ENCODE measurements at places on chromosomes 6 and 20. TPM values are rescaled to one million over a fixed set of nuclear protein-coding genes. Genes with fewer than 3 reads are reported as not detected.

The SNRNP48 gene
- 10.8 TPM for total RNA-seq

The CGAS gene
- total RNA-seq: 4.9 TPM

The ISM1 gene
- 0.26 TPM for total RNA-seq

The PRRT1 gene
- total RNA-seq: 0.41 TPM

The KIFC1 gene
- total RNA-seq: 39.0 TPM

The PDYN gene
- not detected for total RNA-seq

The LY6G6D gene
- not detected for total RNA-seq

The CLIC5 gene
- not detected for total RNA-seq

The VPS52 gene
- 17.6 TPM for total RNA-seq

The HLA-F gene
- total RNA-seq: 4.3 TPM

The GTF2H4 gene
- 20.6 TPM for total RNA-seq

The C20orf96 gene
- 10.4 TPM for total RNA-seq

The TSHZ2 gene
- not detected for total RNA-seq

The CLVS2 gene
- total RNA-seq: 0.15 TPM

The HSPA1B gene
- 116 TPM for total RNA-seq

The PLG gene
- total RNA-seq: not detected

The TMC2 gene
- not detected for total RNA-seq

The MYLK4 gene
- 0.12 TPM for total RNA-seq

The COL12A1 gene
- 5.7 TPM for total RNA-seq

The ZNF831 gene
- not detected for total RNA-seq

The HLA-DMB gene
- 1.3 TPM for total RNA-seq

The AIF1 gene
- total RNA-seq: not detected

The MATN4 gene
- total RNA-seq: 0.15 TPM

The TINAG gene
- not detected for total RNA-seq

The HEY2 gene
- total RNA-seq: 0.07 TPM

The C20orf144 gene
- total RNA-seq: 0.07 TPM

The BPIFB1 gene
- 0.08 TPM for total RNA-seq

The SLC35A1 gene
- total RNA-seq: 9.8 TPM

The ZNF337 gene
- 19.2 TPM for total RNA-seq

The TAB2 gene
- 28.7 TPM for total RNA-seq

The ZC2HC1B gene
- total RNA-seq: not detected

The FAM217A gene
- total RNA-seq: not detected

The SLC17A4 gene
- not detected for total RNA-seq

The NR2E1 gene
- not detected for total RNA-seq

All from A549 treated with GW870086 at 1 μM for 4 hours (cell line).